ENCODE measurements at places on chromosomes 16 and 17.

DNA sequence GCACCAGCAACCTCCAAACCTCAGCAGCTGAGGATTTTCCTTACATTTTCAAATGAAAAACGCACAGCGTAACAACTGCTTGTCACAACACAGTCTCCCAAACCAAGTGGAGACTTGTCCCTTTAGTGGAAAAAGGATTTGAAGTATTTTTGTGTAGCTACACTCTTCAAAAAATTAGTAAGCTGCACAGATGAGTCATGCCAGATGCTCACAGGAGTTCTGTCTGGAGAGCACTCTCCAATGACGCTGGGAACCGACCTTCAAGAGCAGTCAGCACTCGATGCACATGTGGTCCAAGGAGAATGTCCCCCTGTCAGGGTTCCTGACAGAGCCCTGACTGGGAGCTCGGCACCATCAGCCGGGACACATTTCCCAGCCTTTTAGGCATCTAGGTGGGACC lies 39.8 kb downstream of the MAP1LC3B start:
- no peak for DNase-seq

DNA sequence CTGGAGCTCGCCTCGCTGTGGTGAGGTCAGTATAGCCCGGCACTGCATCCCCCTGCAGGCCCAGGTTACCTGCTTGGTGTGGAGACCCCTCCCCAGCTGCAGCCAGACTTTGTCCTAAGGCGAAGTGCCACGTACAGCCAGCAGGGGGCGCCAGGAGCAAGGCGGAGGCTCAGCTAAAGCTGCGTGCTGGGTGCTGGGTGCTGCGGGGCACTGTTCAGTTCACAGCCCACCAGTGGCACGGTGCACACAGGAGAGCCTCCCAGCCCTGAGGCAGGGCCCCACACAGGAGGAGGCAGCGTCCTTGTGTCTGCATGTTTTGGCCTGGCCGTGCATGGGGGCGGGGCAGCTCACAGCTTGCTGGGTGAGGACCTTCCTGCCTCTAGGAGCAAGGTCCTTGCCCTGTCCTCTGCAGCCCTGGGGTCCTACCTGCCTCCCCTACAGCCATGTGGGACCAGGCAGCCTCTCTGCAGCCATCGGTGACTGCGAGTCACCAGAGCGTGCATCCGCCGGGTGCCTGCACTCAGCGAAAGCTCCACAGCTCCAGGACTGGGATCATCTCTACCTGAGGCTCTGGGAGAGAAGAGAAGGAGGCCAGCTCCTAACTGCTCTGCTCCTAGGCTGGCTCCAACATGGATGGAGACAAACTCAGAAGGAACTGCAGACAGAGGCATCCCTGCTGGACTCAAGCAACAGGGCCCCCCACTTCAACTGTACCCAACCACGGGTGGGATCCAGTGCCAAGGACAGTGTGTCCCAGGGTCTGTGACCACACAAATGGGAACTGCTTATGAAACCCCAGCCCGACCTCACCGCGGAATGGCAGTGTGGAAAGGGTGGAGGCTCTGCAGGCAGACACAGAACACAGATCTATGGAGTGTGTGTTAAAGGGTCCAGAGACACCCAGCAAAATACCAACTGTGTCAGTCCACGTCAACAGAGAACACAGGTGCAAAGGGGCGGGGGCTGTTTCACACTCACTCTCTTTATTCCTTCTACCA lies 19.0 kb downstream of the SLC7A5 start:
- no peak for DNase-seq

GRCh38 chr16:75340741-75341491 lies 89.5 kb upstream of the BCAR1 start:
- no peak for DNase-seq

DNA sequence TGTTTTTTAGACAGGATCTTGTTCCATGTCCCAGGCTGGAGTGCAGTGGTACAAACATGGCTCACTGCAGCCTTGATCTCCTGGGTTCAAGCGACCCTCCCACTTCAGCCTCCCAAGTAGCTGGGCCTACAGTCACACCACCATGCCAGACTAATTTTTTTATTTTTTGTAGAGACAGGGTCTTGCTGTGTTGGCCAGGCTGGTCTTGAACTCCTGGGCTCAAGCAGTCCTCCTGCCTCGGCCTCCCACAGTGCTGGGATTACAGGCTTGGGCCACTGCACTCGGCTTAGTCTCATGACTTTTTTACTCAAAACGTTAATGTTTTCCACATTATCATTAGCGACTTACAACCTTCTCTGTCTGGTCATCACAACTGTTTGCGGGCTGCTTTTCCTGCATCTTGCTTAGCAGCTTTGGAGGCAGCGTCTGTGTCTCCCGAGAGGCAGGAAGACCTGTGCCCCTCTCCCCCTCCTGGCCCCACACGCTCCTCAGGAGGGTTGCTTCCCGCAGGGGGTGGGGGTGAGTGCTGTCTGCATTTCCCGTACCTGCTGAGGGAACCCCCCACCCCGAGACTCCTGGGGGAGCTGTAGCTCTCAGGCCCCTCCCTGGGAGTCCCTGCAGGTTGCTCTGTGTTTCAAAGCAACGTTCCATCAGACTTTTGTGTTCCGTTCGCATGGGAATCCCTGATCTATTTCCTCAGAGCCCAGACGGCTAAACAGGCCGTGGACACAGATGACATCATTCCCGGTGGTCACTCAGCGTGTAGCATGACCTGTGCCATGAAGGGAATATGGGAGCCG lies 52.6 kb downstream of the PGS1 start:
- DNase-seq, result no peak

DNA sequence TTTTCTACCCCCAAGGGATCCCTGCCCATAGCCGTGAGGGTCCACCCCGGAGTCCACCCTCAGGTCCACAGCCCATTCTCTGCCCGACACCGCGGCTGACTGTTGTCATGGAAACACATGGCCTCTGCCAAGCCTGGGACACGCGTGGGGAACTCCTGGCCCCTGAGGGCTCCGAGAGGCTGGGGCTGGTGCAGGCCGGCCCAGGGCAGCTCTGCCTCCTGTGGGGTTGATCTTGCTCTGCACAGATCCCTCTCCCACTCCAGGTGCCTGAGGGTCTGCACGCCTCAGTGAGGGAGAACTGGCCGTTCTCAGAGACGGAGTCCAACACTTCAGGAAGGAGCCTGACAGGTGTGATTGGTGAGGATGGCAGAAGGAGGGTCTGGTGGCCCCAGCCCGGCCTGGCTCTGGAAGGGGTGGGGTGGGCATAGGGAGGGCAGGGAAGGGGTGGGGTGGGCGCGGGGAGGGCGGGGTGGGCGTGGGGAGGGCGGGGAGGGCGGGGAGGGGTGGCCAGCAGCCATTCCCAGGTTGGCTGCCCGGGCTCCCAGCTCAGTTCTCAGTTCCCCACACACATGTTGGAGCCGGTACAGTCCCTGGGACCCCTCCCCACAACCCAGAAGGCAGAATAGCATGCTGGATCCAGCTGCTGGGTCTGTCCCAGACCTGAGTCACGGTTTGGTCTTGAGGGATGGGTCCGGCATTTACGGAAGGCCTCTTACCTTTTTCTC lies 6.4 kb downstream of the MRPL28 start:
- peak; percentile 28 for DNase-seq

DNA sequence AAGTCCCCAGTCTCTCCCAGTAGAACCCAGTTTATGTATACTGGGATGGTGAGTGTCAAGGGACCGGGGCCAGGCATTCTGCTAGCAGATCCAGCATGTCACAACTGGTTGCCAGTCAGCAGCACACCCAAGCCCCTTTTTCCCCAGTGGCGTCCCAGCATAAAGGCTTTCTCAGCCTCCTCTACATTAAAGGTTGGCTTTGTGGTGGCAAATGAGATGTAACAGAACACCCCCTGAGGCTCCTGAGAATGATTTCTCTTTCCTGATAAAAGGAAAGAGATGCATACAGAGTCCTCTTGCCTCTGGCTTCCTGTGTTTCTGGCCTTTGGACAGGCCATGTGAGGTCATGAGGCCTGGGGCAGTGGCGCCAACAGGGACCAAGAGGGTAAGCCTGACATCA lies 27.9 kb downstream of the IRX6 start:
- no peak for DNase-seq

- peak; percentile 27 for DNase-seq
Measured at GRCh38 chr16:79776243-79776847, 175.8 kb upstream of the MAF start.

- DNase-seq, result no peak
Measured at GRCh38 chr16:50313596-50314478, 47.5 kb downstream of the ADCY7 start.

- peak; percentile 94 for DNase-seq
Measured at GRCh38 chr16:71895679-71896365, 491 bp downstream of the IST1 start.

GRCh38 chr17:69908626-69909368 lies 166.2 kb upstream of the KCNJ16 start:
- no peak for DNase-seq

All from right kidney (tissue), 9 donors.